ENCODE measurements at places on chromosomes 4 and X.

GRCh38 chr4:47471591-47471990 is 8.1 kb upstream of the COMMD8 start:
- no peak for DNase-seq

- peak; percentile 66 for DNase-seq
These were observed 32.8 kb downstream of the ELOVL6 start for GRCh38 chr4:110165382-110166286.

DNA sequence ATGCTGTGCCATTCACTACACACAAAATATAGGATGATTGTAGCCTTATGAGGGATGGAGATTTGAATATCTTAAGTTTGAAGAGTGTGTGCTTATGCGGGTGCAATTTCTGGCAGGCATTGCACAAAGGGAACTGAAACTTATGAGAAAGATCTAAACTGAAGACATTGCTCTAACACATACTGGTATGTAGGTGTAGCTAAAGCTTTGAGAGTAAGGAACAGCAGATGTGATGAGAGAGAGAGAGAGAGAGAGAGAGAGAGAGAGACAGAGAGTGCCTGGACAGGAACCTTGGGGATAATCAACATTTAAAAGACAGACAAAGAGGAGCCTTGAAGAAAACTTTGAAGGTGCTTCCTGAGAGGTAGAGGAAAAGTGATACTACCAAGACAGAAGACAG is 379.7 kb downstream of the SPRY1 start:
- no peak for DNase-seq

GRCh38 chrX:118348186-118348810 is 2.4 kb downstream of the WDR44 start:
- no peak for DNase-seq

DNA sequence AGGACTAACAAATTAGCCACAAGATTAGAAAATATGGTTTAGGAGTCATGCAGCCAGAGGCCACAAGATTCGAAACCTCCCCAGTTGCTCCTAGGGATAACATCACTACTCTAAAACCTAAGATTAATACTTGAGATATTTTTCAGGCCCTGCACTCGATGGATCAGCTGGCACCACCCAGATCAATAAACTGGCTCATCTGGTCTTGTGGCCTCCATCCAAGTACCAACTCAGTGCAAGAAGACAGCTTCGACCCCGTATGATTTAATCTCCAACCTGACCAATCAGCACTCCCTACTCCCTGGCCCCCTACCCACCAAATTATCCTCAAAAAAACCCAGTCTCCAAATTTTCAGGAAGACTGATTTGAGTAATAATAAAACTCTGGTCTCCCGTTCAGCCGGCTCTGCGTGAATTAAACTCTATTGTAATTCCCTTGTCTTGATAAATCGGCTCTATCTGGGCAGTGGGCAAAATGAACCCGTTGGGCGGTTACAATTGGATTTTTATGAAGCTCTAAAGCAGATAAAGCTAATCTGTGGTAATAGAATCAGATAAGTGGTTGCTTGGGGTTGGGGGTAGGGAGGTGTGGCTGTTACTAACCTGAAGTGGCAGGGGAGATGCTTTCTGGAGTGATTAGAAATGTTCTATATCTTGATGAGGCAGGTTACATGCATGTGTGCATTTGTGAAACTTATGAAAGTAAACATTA is 91.8 kb upstream of the ATXN3L start:
- DNase-seq: no peak

DNA sequence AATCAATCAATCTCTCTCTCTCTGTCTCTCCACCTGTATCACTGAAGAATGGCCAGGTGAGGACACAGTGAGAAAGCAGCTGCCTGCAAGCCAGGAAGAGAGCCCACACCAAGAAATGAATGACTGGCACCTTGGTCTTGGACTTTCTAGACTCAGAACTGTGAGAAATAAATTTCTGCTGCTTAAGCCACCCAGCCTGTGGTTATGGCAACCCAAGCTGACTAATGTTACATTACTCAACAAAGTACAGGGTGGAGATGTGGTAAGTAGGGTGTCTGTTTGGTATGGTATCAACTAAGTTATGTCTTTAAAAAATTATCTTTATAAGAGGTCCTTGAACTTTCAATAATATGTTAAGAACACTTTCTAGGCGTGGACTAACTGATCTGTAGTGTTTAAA is 159.3 kb downstream of the EPHA5 start:
- DNase-seq: peak; percentile 79

DNA sequence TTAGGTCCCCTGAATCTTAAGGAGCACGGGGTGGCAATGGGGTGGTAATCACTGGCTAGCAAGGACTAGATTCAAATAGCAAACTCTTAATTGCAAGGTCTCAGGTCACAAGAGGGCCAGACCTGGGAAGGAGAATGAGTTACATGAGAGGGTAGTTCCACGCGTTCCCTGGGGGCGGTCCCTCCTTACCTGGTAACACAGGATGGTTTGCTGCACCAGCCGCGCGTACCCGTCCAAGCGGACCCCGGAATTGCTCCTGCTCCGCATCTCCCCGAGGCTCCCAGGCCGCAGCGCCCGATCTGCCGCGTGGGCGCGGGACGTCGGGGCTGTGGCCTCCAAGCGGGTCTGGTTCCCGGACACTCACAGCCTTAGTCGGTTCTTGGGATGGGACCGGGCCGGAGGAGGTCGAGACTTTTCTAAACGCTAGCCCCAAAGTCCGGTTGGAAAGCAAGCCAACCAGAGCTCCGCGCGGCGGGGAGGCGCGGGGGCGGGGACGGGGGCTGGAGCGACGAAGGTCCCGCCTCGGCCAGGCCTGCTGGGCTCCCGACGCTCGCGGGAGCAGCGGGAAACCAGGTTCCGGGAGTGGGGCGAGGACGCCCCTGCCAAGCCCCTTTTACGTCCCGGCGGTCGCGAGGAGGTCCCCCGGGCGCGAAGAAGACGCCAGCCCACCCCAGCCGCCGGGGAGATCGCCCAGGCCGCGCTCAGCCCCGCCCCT is at the start of gene PHKA2:
PHKA2 (minus strand) TSS at position 449 of the 715 bp plus-strand sequence; CDS start at position 267, 182 bp downstream.
- no peak for DNase-seq

DNA sequence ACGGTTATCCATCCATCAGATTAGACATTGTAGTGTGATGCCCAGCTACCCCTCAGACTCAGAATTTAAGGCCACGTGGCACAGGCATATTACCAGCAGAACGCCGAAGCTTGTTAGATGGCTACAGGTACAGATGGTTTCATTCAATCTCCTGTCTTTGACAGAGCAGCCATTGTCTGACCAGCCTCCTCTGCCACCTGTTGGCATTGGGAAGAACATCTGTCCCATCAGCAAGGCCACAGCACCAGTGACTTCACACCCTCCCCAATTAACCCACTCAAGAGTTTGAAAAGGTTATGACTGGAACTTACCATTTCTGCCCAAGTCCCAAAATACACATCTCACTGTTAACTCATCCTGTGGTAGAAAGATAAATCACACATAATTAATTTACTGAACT is 22.0 kb upstream of the PHKA2 start:
- DNase-seq: no peak

DNA sequence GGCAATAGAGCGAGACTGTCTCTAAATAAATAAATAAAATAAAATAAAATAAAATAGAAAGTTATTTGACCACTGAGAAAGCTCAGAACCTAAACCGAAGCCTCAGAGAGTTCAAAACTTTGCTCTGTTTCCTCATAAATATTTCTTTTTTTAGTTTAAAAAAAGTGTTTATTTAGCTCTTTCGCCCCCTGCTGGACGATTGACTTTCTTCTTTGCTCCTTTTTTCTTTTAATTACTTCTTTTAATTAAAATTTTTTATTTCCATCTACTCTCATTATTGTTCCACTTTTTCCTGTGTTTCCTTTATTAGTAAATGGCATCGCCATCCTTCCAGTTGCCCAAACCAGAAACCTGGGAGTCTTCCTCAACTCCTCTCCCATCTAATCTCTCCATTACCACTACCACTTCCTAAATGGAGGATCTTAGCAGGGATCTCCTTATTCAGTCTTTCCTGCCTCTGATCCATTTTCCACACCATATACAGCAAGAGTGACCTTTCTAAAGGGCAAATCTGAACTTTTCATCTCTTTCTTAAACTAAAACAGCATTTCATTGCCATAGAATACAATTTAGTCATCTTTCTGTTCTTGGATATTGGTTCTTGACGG is 728 bp upstream of the IL13RA2 start:
- DNase-seq: no peak

GRCh38 chrX:134999469-134999868 is 8.7 kb downstream of the SMIM10 start:
- peak; percentile 52 for DNase-seq

DNA sequence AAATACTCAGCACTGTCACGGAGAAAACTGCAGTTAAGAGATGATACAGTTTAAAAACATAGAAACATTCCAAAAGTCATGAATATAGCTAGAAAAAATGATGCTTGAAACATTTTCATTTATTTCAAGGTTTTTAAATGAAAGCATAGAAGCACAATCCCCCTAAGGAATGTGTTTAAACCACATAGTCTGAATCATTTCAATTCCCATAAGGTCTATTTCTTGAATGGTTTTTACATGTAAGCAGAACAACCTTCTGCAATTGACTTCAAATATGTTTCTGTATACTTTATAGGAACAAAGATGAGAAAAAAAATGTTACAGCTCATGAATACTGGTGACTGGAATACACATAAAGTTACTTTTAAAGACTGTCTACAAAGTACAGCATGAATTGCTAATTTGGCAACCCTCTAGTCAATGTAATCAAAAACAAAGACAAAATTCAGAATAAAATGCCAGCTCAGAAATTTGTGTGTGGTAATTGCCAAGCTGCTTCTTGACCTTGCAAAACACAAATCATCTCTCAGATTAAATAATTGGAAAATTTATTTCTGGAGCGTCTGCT is 886.4 kb upstream of the ADGRL3 start:
- peak; percentile 62 for DNase-seq

DNA sequence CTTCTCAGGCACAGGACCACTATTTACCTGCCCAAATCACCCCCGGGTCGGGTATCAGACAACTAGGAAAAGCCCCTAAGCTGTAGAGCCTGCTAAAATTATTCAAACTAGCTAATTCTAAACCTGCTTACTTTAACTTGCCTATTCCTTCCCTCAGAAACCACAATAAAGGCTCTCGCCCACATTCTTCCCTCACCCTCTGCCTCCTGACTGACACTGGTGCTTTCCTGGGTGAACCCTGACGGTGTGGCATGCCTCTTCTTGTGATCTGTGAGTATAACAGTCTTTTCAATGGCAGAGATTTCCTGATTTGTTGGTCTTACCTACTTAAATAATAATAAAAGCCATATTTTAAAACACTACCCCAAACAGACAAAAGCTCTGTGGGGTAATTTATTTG is 242.1 kb upstream of the ZCCHC13 start:
- no peak for DNase-seq

DNA sequence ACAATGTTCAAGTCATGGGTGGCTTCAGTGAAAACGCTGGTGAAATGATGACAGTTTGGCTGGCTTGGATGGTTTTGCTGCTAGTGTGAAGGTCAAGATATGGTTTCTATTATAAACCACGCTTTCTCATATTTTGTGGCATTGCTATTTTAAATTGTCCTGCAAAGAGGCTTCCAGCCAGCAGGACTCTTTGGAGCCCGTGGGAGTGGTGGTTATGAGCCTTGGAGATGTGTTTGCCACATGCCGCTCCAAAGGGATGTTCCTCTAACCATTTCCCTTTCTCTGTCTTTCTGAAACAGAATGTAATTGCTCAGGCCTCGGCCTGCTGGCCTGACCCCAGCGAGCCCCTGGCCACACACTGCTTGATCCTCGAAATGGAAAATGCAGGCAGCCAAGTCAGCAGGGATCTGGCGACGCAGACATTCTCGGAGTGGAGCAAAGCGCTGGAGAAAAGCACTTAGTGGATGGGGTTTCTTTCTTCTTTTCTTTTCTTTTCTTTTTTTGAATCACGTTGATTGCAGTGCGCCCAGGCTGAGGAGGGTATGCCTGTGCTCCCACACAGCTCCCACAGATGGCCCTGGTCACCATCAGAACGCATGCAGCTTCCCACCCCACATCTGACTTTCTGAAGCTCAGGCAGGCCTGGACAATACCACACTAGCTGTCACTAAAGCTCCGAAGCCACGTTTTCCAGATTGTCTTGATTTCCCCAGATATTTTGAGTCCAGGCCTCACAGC is 114.0 kb downstream of the ENPP6 start:
- DNase-seq: no peak

DNA sequence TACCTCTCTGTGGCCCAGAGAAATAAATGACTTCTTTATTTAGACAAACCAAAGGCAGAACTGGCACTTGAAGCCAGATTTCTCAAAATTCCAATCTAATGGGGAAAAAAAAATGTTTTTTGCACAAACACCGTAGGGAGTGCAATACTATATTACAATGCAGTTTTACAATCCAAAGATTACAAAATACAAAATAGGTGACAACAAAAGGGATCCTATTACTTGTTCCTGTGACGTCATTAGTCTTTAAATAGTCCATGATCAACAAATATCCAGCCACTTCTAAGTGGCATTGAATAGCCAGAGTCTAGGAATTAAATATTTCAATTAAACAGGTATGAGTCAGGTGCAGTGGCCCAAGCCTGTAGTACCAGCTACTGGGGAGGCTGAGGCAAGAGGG is 3.0 kb upstream of the APBB2 start:
- DNase-seq: no peak

DNA sequence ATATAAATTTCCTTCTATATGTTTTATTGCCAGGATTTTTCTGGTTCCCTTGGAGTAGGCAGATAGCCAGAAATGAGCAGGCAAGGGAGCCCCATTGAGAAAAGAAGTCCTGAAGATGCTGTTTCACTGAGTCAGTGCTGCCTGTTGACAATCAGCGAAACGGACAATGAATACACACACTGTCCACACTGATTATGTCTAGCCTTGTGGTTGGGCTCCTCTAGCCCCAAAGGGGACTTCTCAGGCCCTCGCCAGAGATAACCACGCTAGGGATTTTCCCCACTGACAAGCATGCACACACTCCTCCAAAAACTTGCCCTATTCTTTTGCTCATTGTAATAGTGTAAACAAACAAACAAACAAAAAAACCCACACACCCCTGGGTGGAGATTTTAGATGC is 369.3 kb downstream of the DMD start:
- no peak for DNase-seq

- DNase-seq: no peak
These were observed 10.9 kb upstream of the MAGEA4 start for GRCh38 chrX:151901826-151902225.

GRCh38 chr4:109411964-109412363 is 21.7 kb upstream of the SEC24B start:
- no peak for DNase-seq

- DNase-seq: peak; percentile 50
These were observed 26.9 kb upstream of the PPP2R3B start for GRCh38 chrX:413322-414201.

GRCh38 chr4:3026540-3026939 is 47.8 kb downstream of the HTT-AS start:
- no peak for DNase-seq

- DNase-seq: no peak
These were observed 117.0 kb upstream of the TEX13C start for GRCh38 chrX:125202591-125203248.

DNA sequence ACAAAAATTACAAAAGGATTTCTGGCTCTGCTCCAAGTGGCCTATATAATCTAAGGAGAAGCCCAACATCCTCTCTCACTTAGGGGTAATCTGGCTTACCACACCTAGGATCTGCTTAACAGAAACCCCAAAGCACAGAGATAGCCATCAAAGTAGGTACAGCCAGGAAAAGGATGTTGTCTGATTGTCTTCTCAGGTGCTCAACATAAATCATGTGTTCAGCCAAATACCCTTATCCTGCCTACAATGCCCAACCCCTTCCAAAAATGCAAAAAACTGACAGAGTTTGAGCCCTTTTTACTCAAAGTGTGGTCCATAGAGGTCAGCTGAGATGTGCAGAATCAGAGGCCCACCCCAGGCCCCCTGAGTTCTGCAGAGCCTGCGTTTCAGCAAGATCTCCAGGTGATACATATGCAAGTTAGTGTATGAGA is 53.9 kb downstream of the PPM1K start:
- no peak for DNase-seq

All from astrocyte of the spinal cord (primary cell).